ENCODE measurements at places on chromosomes 3 and 15.

DNA sequence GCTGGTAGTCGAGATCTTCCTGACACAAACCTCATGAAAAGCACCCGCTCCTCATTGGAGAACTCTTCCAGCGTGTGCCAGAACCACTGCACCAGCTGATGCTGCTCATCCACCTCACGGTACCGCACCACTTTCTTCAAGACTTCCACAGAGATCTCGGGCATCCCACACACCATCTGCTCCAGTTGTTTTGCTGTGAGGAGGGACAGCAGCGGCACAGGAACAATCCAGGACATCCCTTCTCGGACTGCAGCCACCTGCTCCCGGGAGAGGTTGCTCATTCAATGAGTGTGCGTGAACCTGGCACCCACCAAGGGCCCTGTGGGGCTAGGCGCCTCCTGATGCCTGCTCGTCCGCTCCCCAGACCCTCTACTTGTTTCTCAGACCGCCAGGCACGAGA, 15.1 kb downstream of the FBXL22 start:
- DNase-seq = no peak

DNA sequence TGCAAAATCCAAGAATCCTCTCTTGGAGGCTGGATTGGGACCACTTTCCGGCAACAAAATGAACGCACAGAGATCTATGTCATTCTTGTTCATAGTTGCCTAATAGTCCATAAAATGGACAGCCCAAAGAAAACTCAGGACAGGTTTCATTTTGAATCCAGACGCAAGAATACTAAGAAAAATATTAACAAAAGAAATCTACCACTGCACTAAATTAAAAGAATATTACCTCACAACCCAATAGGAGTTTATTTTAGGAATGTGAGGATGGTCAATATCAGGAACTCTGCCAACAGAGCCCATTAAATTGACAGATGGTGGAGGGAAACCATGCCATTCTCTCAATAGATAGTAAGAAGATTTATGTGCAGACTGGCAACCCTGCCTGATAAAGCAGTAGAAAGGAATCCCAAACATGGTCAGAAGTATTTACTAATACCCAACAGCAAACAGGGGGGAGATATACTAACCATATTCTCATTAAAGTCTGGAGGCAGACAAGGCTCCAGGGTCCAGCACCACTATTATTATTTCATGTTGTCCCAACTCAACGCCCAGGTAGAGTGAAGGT, 127.6 kb downstream of the SMAD6 start:
- DNase-seq = no peak

DNA sequence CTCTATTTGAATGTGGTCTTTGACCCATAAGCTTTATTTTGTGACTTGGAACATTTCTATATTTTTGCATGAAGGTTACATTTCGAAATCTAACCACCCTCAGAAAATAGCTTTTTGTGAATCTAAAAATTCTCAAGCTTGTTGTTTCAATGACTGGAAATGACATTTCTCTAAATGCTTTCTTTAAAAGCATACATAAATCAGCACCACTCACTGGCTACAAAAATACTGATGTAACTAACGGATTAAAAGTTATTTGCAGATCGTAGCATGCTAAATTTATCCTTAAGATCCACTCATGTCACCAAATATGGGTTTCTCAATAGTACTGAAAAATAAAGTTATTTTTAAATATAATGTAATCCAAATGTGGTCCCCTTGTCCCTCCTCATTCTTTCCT, 55.2 kb upstream of the ACAN start:
- DNase-seq = no peak

DNA sequence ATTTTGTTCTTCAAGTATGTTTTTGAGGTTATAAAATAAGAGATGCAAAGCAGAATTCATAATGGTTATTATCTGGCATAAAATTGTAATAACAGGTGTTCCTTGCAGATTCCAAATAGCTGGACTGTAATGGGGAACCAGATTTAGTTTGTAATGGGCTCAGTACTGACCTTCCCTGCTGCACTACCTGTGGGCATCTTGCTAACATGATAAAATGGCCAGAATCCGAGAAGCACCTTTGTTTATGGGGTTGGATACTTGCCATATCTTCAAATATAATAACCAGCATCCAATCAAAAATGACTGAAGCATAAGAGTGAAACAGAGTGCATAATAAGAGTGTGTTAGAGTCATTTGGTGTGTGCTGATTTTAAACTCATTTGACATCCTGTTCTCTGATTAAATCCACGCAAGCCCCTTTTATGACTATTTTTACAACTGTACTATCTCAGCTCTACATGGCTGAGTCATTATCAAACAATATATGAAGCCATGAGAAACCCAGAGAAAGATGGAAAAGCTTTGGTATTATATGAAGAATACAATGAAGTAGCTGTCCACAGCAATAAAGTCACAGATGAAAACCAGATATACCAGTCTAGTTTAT, 292.4 kb downstream of the CNTN4 start:
- no peak for DNase-seq

GRCh38 chr3:48064292-48064829, 48.1 kb upstream of the MAP4 start:
- DNase-seq = no peak

DNA sequence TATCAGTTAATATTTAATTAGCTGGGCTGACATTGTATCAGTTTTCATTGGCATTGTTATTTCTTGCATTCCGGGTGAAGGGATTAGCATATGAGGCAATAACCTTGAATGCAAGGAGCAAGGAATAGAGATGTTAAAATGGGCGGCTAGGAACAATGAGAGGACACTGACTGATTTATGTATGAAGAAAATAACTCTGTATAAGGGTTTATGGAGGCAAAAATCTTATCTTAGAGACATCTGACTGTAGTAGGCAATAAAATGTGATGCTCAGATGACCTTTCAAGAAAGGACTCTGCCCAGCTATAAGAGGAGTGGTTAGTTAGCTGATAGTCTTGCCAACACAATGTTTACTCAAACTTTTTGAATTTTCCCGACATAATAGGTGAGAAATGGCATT, 158.3 kb downstream of the EFHB start:
- no peak for DNase-seq

DNA sequence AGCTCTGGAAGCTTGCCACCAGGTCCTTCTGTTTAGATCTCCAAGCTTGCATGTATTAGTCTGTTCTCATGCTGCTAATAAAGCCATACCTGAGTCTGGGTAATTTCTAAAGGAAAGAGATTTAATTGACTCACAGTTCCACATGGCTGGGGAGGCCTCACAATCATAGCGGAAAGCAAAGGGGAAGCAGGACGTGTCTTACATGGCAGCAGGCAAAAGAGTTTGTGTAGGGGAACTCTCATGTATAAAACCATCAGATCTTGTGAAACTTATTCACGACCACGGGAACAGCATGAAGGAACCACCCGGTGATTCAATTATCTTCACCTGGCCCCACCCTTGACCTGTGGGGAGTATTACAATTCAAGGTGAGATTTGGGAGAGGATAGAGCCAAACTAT, 147.0 kb upstream of the PROK2 start:
- DNase-seq = no peak

DNA sequence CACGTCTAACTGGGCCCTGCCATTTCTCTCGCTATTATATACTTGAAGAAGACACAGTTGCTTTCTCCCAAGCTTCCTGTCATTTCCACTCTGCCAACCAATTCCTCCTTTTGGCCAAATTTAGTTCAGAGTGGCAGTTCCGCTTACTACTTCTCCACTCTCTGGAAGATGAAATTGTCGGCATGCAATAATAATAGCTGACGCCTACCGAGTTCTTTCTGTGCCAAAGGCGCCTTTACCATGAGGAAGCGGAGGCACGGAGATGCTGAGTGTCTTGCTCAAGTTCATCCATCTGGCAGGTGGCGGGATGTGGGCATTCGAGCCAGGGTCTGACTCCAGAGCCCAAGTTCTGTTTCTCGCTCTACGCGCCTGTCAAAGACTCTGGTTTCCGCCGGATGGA, 14.6 kb upstream of the NRROS start:
- DNase-seq = no peak
